Body of pancreas (tissue), 4 donors: ENCODE measurements at places on chromosomes 6 and 20.

GRCh38 chr20:33556246-33556645 lies 66.3 kb downstream of the CBFA2T2 start:
- DNase-seq, result no peak

DNA sequence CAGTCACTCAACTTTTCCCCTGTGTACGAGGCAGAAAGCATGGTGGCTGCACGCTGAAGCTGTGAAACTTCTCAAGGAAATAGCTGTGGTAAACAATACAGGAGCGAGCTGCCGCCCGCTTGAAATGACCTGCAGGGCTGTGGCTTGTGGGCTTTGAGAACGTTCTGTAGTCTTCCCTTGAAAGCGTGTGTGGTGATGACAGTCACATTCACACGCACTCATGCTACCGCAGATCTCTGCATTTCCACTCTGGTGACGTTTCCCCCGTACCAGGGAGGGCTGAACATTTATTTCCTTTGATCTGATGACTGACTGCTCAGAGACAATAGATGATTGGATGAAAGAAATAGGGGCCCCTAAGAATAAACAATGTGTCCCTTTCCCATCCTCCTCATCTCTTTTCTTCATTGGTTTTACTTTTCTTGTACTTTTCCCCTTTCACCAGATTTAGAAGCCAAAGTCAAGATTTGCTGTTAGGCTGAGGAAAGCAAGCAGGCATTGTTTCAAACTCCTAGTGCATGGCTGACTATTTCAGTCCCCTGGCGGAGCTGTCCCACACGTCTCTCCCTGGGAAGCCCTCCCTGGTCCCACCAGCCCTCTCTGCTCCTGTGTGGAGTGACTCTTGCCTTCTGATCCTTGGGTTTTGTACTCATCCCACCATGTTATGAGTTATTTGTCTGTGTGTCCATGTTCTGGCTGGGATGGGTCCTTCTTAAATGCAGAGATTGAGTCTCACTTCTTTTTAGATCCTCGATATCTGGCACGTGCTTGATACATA lies 3.9 kb downstream of the SYTL3 start:
- DNase-seq, result peak; percentile 67

DNA sequence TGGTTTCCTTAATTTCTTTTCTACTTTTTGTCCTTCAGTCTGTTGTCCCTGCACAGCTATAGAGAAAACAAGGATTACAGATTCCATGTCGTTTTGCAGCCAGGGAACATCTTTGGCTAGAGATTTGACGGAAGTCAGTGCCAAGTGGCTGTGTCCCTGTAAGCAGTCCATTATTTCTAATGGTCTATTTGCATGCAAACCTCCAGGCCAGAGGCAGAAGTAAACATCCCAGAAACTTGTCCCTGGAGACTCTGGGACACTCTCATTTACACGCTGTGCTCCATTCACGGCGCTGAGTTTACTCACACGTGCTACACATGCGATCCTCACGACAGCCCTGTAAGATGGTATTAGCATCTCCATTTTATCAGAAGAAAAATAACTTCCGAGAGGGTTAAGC lies 355.5 kb downstream of the PRKN start:
- DNase-seq, result no peak

GRCh38 chr6:39638126-39638822 lies 86.9 kb downstream of the KIF6 start:
- no peak for DNase-seq

- DNase-seq, result peak; percentile 55
These were observed 837 bp upstream of the OSER1 start for GRCh38 chr20:44211177-44212039.

DNA sequence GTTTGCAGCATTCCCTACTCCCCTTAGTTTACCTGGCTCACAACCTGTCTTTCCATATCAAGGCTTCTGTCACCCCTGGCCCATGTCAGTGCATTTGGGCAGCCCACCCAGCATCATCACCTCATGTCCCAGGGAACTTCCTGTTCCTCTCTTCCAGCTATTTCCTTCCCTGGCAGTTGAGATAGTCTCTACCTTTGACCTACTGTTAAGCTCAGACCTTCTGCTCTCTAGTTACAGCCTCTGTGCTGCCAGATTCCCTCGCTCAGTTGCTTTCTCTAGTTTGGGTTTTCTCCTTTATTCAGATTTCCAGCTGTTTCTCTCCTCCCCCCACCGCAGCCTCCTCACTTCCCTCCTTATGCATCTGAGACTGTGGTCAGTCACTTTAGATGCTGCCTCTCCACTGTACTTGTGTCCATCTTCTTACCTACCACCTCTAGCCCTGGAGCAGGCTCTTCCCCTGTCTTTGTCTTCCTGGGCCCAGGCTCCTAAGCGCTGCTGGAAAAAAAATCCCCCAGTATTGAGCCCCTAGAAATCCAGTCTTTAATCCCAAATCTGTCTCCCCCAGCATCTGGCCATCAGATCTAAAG lies 16.3 kb downstream of the PTPN1 start:
- no peak for DNase-seq

DNA sequence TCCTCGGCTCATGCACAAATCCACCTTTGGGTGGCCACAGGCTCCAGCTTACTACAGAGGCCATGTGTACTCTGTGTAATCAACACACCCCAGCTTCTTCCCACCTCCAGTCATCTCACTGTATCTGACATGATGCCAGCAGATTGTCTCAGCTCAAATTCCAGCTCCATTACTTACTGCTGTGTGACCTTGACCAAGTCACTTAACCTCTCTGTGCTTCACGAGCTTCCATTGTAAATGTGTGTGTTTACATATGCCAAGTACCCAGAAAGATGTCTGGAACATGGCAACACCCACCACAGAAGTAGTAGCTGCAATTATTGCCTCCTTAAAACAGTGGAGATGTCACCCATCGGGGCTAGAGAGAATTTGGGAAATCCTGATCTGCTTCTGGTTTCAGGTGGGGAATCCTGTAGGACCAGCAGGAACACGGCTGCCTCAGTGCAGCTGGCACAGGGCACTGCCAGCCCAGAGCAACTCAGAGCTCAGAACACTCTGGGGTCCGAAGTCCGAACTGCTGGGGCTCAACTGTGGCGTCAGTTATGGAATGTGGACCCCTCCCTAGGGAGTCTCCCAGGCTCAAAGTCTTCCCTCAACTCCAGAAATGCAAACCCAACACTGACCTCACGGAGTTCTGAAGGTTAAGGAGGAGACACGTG lies 21.2 kb upstream of the HLA-B start:
- DNase-seq, result no peak

DNA sequence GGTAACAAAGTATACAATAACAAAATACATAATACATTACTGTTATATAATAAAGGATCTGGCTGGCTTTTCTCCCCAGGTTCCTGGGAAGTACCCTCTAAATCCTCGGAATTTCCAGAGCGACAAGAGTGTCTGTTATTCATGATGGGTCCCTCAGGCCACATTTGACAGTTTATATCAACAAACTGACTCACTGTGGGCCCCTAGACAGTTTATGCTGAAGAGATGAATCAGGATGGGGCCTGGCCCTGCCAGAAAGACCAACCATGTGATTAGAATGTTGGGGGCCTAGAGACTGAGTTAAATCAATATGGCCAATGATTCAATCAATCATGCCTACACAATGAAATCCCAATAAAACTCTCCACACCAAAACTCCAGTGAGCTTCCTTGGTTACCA lies 13.5 kb downstream of the USP45 start:
- DNase-seq, result no peak

DNA sequence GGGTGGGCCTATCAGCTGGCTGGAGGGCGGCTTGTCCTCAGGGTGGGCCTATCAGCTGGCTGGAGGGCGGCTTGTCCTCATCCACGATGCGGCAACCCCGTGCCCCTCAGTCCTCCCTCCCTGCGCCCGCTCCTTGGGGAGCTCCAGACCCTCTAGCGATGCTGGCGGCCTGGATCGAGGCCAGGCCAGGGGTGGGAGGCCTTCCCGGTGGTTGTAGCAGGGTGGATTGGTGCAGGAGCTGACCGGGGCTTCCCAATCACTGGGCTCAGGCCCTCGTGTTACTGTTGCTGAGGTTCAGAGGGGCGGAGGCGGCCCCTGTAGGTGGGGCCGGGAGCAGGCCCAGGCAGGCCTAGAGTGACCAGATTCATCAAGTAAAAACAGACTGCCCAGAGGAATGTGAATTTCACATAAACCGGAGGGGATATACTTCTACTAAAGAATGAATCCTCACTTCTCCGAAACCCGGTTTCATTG lies 8.8 kb downstream of the SLC17A9 start:
- no peak for DNase-seq

DNA sequence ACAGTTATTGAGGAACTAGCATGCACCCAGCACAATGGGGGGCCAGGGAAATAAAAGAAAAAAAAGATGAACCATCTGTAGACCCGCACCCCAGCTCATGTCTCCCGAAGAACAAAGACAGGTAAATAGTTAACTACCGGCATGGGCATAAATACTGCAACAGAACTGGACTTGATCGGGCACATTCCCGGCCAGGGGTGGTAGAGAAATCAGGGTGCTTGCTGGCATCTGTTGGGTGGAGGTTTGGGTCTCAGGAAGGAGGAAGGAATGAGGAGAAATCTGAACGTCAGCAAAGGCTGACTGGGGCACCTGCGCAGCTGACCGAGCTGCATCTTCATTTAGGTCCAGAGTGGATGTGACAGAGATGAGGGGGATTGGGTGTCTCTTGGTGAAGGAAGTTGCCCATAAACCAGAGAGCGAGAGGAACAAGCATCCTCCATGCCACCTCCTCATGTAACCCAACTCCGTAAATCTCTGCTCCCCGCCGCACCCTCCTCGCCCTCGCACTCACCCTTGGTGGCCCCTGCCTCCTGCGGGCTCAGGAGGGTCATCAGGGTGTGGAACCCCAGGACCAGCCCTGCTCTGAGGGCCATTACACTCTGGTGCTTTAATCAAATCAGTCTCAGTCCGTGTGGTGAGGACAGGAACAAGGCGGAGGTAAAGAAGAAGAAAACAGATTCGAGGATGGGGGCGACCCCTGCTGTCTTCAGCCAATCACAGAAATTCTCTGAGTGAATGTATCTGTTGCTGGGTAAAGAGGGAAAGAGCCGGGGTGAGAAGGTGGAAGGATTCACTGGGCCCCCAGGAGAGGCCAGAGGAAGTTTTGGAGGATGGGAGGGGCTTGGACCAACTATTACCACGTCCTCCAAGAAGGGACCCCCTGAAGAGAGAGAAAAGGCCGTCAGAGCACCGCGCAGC lies at the start of gene HLA-DOA:
Gene HLA-DOA (minus strand): TSS at position 648 of the 918 bp plus-strand sequence.
- DNase-seq, result peak; percentile 35

GRCh38 chr6:101178748-101179147 lies 214.8 kb upstream of the GRIK2 start:
- no peak for DNase-seq

DNA sequence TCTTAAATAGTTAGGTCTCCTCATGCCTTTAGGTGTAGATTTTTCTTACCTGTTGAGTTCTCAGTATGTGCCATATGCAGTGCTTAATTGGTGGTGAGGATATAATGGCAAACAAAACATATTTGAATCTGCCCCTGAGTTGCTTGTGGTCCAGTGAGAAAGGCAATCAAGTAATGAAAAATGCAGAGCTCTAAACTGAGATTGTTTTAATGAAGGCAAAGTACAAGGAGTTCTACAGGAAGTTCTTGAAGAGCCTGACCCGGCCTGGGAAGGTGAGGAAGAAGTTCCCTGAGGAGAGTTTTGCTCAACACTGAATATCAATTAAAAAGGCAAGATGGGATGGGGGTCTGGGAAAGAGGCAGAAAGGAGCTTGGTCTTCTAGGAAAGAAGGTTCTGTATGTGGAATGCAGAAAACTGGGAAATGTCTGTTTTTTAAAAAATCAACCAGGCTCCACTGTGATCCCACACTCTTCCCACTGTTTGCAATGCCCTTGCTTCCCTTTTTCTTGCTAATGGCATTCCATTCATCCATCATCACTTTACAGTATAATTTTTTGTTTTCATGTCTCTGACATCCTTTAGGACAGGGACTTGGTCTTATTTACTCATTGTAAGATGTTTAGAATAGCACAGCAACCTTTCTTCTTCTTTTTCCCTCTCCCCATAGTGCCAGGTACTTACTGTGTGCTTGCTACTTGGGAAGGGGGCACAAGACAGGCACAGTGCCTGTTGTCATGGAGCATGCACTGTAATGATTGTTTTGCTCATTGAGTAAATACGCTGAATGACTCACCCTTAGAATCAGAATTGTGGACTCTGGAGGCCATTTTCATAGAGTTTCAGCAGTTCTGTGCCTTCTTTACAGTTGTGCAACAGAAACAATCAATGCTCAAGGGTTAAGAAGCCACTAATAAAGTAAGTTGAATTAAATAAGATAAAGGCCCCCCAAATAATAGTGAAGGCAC lies 64.3 kb downstream of the ANKS1A start:
- peak; percentile 38 for DNase-seq

DNA sequence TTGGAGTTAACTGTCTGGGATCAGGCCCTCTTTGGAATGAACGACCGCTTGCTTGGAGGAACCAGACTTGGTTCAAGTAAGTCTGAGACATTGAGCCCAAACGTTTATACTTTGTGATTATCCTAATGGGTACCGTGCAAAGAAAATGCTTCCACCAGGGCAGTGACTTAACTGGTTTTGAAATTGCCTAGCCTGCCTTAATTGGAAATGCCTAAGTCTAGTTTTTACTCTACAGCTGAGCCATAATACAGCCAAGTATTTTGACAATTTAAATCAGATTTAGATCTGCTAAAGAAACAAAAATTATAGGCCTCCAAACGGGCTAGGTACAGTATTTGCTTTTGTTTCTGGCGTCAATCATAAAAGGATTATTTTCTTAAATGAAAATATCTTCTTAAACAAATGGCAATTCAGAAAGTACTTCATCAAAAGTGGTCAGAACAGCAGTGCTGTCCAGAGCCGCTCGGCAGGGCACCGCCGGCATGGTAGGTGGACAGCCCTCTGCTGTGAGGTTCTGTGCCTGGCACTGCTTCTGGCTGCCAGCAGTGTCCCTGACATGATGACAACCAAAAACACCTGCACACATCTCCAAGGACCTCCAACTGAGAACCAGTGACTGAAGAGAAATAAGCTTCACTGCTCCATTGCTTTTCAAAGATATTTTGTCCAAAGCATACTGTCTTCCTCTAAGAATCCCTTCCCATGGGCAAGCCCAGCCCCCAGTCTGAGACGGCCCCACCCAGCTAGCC lies 55.6 kb downstream of the EZR start:
- DNase-seq, result no peak

- DNase-seq, result no peak
These were observed 212.4 kb downstream of the GRIK2 start for GRCh38 chr6:101605874-101606273.

- DNase-seq, result peak; percentile 27
These were observed 81.8 kb downstream of the ISM1 start for GRCh38 chr20:13302647-13303450.

DNA sequence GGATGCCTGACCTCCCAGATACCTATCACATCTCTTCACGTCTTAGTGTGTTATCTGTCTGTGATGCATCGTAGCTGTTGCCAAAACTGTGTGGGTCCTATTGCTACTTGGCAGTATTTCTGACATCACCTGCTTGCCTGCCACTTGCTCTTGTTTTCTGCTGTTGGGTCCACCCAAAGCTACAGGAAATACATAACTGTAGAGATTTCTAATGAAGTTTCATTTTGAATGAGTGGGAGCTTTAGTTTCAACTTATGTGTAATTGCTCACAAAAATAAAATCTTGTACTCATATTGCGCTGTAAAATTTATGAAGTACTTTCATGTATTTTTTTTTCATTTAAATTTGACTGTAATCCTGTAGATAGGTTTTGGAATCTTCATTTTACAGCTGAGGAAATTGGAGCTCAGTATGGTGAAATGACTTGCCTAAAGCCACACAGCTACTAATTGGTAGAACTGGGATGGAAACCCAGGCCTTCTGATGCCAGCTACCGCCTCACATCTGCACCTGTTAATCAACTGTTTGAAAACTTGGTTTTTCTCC lies 113.6 kb upstream of the MAN1A1 start:
- no peak for DNase-seq
